NCI-H345 (cell line): ENCODE measurements at places on chromosomes 16 and 17.

- DNase-seq = no peak
These were observed 2.4 kb downstream of the FBRS start for GRCh38 chr16:30660424-30661261.

DNA sequence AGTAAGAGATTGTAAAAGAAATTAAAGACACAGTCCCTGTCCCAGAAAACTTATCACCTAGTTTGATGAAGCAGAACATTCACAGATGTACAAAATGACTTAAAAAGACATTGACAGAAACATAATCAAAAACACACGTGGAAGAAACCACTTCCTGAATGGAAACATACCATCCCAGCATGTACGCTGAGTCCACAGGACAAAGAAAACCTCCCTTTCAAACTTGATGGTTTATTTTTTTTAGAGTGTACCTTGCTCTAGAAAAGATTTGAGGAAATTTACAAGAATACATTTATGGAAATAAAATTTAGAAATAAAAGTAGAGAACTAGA is 140.9 kb downstream of the PMP22 start:
- DNase-seq = no peak

- no peak for DNase-seq
These were observed 22.2 kb downstream of the NUP85 start for GRCh38 chr17:75227729-75228128.

DNA sequence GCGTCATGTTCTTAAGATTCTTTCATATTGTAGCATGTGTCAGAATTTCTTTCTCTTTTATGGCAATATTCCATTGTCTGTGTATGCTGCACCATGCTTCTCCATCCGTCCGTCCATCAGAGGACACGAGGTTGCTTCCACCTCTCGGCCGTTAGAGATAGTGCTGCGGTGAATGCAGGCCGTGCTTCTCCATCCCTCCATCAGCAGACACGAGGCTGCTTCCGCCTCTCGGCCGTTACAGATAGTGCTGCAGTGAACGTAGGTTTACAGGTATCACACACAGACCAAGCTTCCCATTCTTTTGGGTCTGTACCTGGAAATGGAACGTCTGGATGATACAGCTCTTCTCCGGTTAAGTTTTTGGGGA is 113.5 kb downstream of the CMIP start:
- DNase-seq = no peak

GRCh38 chr17:67328026-67328425 is 38.4 kb downstream of the PSMD12 start:
- DNase-seq = no peak

GRCh38 chr17:45631941-45632340 is 141.4 kb upstream of the PLEKHM1 start:
- DNase-seq = no peak

DNA sequence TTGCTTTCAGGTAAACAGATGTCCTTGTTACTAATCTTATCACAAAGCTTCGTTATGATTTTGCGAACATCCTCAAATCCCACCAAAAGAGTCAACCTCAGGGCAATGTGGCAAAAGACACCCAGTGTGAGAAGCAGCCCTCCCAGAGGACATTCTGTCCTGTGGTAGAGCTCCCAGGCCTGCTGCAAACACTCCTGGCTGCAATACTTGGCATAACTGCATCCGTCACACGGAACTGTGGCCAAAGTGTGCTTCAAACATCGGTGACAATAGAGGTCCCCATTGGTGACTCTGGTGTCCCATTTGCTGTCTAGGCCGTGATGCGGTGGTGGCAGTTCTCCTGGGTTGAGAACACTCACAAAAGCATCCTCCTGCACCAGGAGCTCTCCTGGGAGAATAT is 29.5 kb downstream of the SMYD4 start:
- DNase-seq = no peak

- DNase-seq = no peak
These were observed 1171.5 kb upstream of the GOT2 start for GRCh38 chr16:59905606-59906005.

DNA sequence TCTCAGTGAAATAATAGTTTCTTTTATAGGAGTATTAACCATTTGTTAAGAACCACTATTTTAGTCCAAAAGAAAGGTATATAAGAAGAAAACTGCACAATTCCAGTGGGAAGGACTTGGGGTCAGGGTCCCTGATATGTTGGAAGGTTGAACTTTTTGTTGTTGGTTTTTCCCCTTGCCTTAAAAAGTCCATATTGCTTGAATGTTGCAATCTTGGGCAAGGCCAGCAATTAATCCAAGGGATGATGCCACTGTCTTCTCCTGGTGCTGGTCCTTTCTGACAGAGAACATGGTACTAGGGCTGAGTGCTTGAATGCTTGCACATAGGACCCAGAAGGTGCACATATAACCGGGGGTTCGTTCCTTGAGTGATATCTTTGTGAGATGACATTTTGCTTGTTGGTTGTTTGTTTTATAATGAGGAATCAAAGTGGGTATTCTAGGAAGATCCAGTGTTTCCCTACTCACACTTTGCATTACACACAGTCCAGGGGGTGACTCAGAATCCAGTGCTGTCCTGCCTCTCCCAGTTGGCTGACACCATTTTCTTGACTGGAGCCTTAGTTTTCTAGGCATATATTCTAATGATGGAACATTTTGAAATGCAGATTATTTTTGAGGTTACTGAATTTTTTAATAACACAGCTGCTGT is 54.9 kb downstream of the SIAH1 start:
- DNase-seq = no peak

GRCh38 chr17:73430848-73431247 is 119.0 kb upstream of the CDC42EP4 start:
- peak; percentile 39 for DNase-seq

GRCh38 chr16:13519871-13520270 is 400.1 kb upstream of the ERCC4 start:
- no peak for DNase-seq

GRCh38 chr17:18025241-18025944 is 13.6 kb downstream of the ATPAF2 start:
- DNase-seq = no peak

- no peak for DNase-seq
These were observed 159.4 kb downstream of the SEC14L1 start for GRCh38 chr17:77300016-77300686.

GRCh38 chr17:32302037-32302436 is 36.4 kb downstream of the RHBDL3 start:
- DNase-seq = no peak

DNA sequence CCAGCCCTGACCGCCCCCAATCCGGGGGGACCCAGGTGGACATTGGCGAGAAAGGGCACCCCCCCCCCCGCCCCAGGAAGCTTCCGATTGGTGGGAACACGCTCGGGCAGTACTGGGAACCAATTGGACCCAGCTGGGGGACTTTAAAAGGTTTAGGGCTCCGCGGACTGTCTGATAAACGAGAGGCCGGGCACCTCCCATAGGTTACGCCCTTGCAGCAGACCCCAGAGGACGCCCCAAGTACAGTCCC is 245 bp downstream of the TMEM256 start:
- DNase-seq = no peak

GRCh38 chr16:55077266-55077665 is 146.6 kb downstream of the IRX5 start:
- no peak for DNase-seq

- no peak for DNase-seq
These were observed 5.1 kb upstream of the HOXB2 start for GRCh38 chr17:48549914-48550501.

DNA sequence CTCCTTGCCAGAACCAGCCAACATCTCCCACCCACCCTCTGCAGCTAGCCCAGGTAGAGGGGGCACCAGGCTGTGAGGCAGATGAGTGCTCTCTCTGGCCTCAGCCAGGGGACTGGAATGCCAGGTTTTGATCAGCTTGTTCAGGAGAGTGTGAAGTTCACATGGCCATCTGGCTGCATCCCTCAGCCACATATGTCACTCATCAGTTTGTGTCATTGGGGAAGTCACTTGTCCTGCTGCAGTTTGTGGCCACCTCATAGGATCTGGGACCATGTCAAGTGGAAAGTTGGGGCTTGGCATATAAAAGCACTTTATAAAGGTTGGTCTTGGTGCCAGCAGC is 147.6 kb downstream of the SOCS1 start:
- DNase-seq = no peak

DNA sequence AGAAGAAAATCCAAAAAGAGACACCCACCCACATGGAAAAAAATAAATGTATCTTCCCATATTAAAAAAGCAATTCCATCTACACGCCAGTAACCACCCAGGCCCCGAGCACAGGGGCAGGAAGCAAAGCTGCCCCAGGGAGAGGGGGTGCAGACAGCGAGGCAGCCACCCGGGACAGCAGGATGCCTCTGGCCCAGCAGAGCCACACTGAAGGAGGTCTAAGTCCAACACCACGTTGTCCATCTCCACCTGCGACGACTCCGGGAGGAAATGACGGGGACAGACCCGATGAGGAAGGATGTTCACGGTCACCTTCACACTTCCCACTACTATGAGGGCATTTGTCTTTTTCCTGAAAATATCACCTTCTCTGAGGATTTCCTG is 14.4 kb upstream of the CYTH1 start:
- DNase-seq = no peak

GRCh38 chr17:7857713-7858521 is at the start of gene CYB5D1:
CYB5D1 (plus strand) TSS chr17:7858003; CDS start chr17:7858135, 132 bp downstream.
- peak; percentile 89 for DNase-seq

GRCh38 chr16:89444151-89444723 is 46.1 kb downstream of the ANKRD11 start:
- DNase-seq = no peak

- no peak for DNase-seq
These were observed 43.4 kb downstream of the TNFRSF13B start for GRCh38 chr17:16928406-16929034.

DNA sequence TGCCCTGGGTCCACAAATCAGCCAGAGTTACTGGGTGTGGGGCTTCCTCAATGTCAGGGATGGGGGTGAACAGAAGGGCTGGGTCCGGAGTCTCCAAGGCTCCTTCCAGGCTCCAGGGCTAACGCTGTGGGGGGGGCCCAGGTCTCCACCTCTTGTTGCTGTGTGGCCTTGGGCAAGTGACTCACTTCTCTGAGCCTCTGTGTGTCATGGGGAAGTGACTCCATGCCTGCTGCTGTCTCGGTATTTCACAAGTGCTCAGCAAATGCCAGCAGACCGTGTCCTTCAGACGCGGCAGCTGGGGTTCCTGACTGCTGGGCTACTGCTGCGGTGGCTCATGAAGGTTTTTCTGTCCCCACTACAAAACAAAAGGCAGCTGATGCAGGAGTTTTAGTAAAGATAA is 26.6 kb downstream of the JPH3 start:
- no peak for DNase-seq

DNA sequence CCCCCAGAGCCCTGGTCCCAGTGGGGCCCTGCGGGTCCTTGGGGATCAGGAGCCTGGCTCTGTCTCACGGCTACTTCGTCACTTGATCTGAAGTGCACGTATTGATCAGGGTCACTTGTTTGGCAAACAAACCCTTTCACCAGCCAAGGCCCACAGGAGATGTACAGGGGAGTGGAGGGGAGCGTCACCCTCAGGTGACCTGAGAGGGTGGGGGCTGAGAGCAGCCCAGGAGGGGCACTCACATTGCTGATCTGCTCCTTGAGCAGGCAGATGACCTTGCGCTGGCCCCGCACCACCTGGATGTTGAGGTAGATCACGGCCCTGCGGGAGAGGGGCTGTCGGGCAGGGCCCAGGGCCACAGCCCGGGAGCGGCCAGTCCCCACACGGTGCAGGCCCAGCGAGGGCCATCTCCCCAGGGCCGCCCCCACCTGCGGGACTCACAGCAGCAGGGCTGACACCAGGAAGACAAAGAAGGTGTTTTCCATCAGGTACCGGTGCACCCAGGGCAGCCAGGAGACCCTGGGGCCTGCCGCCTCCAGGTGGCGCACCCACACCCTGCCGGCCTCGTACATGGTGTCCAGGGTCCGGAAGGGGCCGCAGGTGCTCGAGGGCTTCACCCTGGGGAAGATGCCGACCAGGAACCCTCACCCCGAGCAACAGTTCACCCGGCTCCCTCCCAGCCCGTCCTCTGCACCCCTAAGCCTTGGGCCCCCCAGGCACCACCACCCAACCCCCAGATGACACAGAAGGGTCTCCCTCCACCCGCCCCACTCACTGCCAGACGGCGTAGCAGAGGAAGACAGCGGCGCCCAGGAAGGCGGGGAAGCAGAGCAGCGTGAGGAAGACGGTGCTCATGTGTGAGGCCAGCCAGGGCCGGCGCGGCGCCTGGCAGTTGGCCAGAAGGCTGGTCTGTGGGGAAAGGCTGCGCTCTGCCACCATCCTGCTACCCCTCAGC is 11.3 kb downstream of the TMC6 start:
- peak; percentile 61 for DNase-seq

DNA sequence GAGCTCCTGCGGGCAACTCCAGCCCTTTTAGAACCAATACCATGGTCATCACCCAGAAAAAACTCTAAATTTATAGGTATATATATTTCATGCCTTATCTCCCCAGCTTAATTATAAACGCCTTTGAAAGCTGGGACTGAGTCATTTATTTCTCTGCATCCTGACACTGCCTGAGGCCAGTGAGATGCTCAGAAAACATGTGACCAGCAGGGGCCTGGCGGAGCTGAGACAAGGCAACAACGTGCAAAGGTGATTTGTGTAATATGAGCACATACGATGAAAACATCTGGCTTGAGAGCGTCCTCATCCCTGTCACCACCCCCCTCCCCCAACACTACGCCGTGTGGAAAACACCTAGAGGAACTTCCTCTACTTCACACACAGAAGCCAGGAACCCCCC is 22.7 kb downstream of the NXN start:
- DNase-seq = no peak

DNA sequence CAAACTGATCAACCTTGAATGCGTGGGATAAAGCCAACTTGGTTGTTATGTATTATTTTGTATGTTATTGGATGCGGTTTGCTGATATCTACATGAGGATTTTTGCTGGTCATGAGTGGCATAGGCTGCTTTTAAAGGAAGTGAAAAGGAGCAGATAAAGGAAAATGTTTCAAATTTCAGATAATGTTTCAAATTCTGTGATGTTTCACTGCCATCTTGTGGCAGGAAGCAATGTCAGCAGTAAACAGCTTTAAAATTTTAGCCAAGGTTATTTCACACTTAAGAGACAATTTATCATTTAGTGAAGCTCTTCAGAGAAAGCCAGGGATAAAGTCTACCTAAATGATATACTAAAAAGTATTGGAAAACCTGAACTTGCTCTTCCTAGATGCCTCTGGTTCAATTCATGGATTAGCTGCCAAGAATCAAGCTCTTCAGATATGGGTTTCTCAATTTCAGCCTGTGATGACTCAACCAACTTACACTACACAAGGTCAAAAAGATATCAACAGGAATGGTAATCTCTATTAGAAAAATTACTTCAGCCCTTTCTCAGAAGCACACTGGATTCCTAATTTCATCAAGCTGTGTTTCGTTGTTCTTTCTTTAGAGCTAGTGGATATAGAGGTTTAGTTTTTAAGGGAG is 136.0 kb upstream of the C17orf78 start:
- DNase-seq = peak; percentile 6

GRCh38 chr16:8585041-8585440 is 5.3 kb downstream of the TMEM114 start:
- no peak for DNase-seq

GRCh38 chr16:12871784-12872183 is 29.6 kb upstream of the SHISA9 start:
- DNase-seq = no peak

GRCh38 chr16:12155235-12155634 is 178.7 kb downstream of the SNX29 start:
- no peak for DNase-seq
